ENCODE measurements at places on chromosomes 1 and 21. TPM values are rescaled to one million over a fixed set of nuclear protein-coding genes. Genes with fewer than 3 reads are reported as not detected.

Gene TCP10L
- polyA plus RNA-seq: 0.41 TPM

Gene CDK18
- 0.48 TPM for polyA plus RNA-seq

Gene SUCO
- 6.8 TPM for polyA plus RNA-seq

Gene PLXNA2
- polyA plus RNA-seq: 1.1 TPM

Gene MARK1
- not detected for polyA plus RNA-seq

Gene TRPM2
- 12.2 TPM for polyA plus RNA-seq

Gene AUNIP
- polyA plus RNA-seq: 0.14 TPM

Gene NLRP3
- polyA plus RNA-seq: 400 TPM

Gene S100A9
- 43,602 TPM for polyA plus RNA-seq

Gene FMN2
- polyA plus RNA-seq: not detected

Gene C1orf94
- polyA plus RNA-seq: not detected

Gene ILDR2
- polyA plus RNA-seq: not detected

Gene OR2L5
- not detected for polyA plus RNA-seq

Gene SIKE1
- 15.2 TPM for polyA plus RNA-seq

Gene C1QC
- polyA plus RNA-seq: 0.74 TPM

Gene GUCA2A
- not detected for polyA plus RNA-seq

Gene EFNA1
- 0.10 TPM for polyA plus RNA-seq

Gene OR10J1
- polyA plus RNA-seq: not detected

Gene CXADR
- polyA plus RNA-seq: not detected

Gene FBXO28
- polyA plus RNA-seq: 15.8 TPM

Gene KRTAP12-2
- polyA plus RNA-seq: not detected

Gene CTTNBP2NL
- polyA plus RNA-seq: 3.0 TPM

Gene S100A7A
- polyA plus RNA-seq: not detected
